Ovary (tissue), 10 donors: ENCODE measurements at places on chromosomes 2 and 18. TPM values are rescaled to one million over a fixed set of nuclear protein-coding genes. Genes with fewer than 3 reads are reported as not detected.
A peak's percentile ranks its signal among the peaks of the same experiment; 100 is the strongest.

- DNase-seq = peak; percentile 50
Measured at GRCh38 chr2:120901201-120901600, 165.5 kb downstream of the GLI2 start.

Gene IL36A
- not detected for total RNA-seq

GRCh38 chr2:112065966-112066365, 10.9 kb downstream of the TMEM87B start:
- no peak for DNase-seq

DNA sequence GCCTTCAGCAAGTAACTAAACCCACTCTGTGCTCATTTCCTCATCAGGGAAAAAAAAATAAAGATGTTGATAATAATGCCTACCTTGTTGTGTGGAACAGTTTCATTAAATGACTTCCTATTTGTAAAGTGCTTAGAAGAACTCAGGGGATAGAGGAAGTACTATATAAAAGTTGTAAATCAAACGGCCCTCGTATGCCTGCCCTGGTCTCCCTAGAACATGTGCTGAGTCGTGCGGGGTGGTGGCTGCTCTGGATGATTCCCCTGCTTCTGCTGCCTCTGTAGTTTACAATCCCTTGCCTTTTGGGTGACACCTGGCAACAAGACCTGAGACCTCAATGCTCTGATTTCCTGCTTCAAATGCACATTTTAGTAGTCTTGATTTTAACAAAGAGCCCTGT, 170.0 kb downstream of the CERS6 start:
- DNase-seq = no peak

Gene DES
- 1,061 TPM for total RNA-seq

GRCh38 chr2:225400060-225400511, 576 bp downstream of the NYAP2 start:
- DNase-seq = peak; percentile 33

Gene GCG
- total RNA-seq = not detected

- no peak for DNase-seq
Measured at GRCh38 chr2:66697366-66697765, 262.4 kb downstream of the MEIS1 start.

DNA sequence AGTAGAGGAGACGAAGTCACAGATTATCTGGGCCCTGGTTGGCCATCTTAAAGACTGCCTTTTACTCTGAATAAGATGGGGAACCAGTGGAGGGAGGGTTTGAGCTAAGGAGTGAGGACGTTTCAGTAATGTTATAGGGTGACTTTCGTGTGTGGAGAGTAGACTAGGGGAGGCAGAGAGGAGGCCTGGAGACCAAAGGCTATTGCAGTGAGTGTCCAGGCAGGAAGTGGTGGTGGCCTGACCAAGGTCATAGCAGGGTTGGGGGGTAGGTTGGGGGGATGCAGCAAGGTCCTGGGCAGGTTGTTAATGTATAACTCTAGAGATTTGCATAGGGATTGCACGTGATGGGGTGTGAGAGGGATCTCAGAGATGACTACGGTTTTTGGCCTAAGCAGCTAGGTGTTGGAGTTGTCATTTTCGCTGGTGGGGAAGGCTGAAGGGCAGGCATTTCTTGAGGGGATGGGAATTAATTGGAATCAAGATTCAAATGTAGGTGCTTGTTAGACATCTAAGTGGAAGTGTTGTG, 4.9 kb downstream of the CEP192 start:
- no peak for DNase-seq
